ENCODE measurements at places on chromosomes 12 and 14. TPM values are rescaled to one million over a fixed set of nuclear protein-coding genes. Genes with fewer than 3 reads are reported as not detected.

GRCh38 chr12:6377667-6377994, 2.3 kb upstream of the SCNN1A start:
- H3K27me3 ChIP-seq, result peaks cover 40% of the 10 kb centered on the region
- H3K4me1 ChIP-seq, result peaks cover 45% of the 10 kb centered on the region
- H3K4me3 ChIP-seq, result no peak overlapping the region
- DNase-seq, result no peak
- no peaks in the 10 kb centered on the region for H3K36me3 ChIP-seq

DNA sequence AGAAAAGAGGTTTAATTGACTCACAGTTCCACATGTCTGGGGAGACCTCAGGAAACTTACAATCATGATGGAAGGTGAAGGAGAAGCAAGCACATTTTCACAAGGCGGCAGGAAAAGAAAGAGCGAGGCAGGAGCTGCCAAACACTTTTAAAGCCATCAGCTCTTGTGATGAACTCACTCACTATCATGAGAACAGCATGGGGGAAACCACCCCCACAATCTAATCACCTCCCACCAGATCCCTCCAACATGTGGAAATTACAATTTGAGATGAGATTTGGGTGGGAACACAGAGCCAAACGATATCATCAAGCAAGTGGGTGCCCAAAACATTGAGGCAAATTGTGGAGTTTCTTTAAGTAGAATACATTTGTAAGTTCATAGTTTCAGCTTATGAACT, 957.7 kb downstream of the DIO2 start:
- H3K4me1 ChIP-seq, result peaks cover 4% of the 10 kb centered on the region
- H3K27ac ChIP-seq, result no peak overlapping the region
- DNase-seq, result no peak
- H3K36me3 ChIP-seq, result no peaks in the 10 kb centered on the region
- H3K4me3 ChIP-seq, result no peak overlapping the region
- H3K27me3 ChIP-seq, result peaks cover 3% of the 10 kb centered on the region

GRCh38 chr14:33710273-33710672, 240.6 kb downstream of the EGLN3 start:
- H3K27me3 ChIP-seq, result peaks cover 23% of the 10 kb centered on the region
- H3K36me3 ChIP-seq, result no peaks in the 10 kb centered on the region
- no peak for DNase-seq
- H3K4me3 ChIP-seq, result no peak overlapping the region

DNA sequence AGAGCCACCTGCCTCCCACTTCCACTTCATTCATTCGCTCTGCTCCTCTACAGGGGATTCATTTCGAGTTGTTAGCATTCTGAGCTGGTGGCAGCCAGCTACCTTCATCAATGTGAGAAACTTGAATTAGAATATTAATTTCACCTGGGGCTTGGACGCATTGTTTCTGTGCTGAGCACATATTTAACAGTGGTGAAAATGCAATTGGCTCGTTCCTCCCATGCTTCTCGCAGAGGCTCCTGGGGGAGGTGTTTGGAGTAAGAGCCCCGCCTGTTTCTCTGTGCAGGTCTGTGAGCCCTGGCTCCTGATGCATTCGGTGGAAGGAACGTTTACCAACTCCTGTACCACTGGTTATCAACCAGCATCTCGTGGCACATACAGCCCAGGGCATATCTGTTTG, 141.5 kb downstream of the AACS start:
- peaks cover 51% of the 10 kb centered on the region for H3K27me3 ChIP-seq
- H3K4me1 ChIP-seq, result peaks cover 5% of the 10 kb centered on the region
- DNase-seq, result no peak
- no peak overlapping the region for H3K27ac ChIP-seq
- H3K4me3 ChIP-seq, result no peak overlapping the region

Gene ADGRD1
- 6.6 TPM for total RNA-seq

Gene RPL10L
- not detected for total RNA-seq

DNA sequence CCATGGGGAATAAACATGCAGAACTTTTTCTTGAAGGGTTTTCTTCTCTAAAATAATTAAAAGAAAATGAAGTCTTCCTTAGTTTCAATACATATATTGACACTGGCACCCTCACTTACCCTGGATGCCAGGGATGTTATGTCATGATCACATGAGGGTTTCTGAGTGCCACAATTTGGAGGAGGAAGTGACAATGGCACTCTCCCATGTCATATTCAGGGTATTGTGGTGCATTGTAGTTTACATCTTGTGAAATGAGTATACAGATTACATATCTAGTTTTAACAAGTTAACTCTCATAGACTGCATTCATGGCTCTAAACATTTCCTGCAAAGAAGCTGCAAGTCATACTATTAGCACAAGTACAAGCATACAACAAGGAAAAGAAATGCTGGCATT, 37.7 kb downstream of the CCDC177 start:
- no peak overlapping the region for H3K27ac ChIP-seq
- DNase-seq, result no peak
- no peaks in the 10 kb centered on the region for H3K27me3 ChIP-seq
- H3K4me1 ChIP-seq, result peaks cover 15% of the 10 kb centered on the region
- no peak overlapping the region for H3K4me3 ChIP-seq
- no peaks in the 10 kb centered on the region for H3K36me3 ChIP-seq

Gene SRGAP1
- 17.8 TPM for total RNA-seq

DNA sequence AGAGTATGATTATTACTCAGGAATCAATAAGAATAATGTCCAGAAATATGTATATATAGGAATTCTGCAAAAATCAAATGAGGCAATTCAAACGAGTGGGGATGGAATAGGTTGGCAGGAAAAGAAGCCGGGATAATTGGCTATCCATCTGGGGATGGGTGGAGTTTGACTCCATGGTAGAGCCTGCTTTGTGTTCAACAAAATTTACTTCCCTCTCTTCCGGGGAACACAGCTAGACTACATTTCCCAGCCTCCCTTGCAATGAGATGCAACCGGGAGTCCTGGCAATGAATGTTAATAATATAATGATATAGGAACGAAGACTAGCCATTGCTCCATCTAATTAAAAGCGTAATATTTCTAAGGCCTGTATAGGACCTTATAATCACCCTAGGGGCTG, 146.6 kb downstream of the EFCAB11 start:
- H3K27ac ChIP-seq, result no peak overlapping the region
- no peaks in the 10 kb centered on the region for H3K27me3 ChIP-seq
- no peak for DNase-seq
- no peaks in the 10 kb centered on the region for H3K4me1 ChIP-seq
- no peaks in the 10 kb centered on the region for H3K36me3 ChIP-seq
- H3K4me3 ChIP-seq, result no peak overlapping the region

Gene MUCL1
- total RNA-seq, result not detected

Gene HEBP1
- total RNA-seq, result 109 TPM

Gene TBC1D30
- total RNA-seq, result 3.0 TPM

DNA sequence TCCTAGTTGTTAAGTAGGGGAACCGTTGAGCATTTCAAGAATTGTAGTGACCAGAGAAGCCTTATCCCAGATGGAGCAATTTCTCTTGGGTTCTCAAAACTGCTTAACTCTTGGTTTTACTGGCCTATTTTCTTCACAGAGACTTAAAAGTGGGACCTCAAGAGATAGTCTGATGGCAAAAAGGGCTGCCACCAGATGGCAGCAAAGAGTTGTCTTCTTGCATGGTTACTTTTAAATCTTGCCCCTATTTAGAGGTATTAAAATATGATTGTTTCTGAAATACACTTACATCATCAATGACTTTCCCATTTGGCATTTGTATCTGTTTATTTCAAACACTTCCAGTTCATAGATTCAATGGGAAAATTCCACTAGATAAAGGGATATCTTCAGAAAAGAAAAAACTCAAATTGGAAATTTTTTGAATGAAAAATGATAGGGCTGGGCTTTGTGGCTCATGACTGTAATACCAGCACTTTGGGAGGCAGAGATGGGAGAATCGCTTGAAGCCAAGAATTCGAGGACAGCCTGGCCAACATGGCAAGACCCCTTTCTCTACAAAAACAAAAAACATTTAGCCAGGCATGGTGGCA, 69.9 kb upstream of the CNTN1 start:
- DNase-seq, result peak; percentile 25
- H3K4me1 ChIP-seq, result no peaks in the 10 kb centered on the region
- H3K4me3 ChIP-seq, result no peak overlapping the region
- H3K36me3 ChIP-seq, result no peaks in the 10 kb centered on the region
- no peaks in the 10 kb centered on the region for H3K27me3 ChIP-seq

- peaks cover 10% of the 10 kb centered on the region for H3K4me1 ChIP-seq
- no peaks in the 10 kb centered on the region for H3K36me3 ChIP-seq
- no peak overlapping the region for H3K27ac ChIP-seq
These were observed 1.4 kb downstream of the AQP5 start for GRCh38 chr12:49962861-49963765.

Gene BCL7A
- 43.7 TPM for total RNA-seq

DNA sequence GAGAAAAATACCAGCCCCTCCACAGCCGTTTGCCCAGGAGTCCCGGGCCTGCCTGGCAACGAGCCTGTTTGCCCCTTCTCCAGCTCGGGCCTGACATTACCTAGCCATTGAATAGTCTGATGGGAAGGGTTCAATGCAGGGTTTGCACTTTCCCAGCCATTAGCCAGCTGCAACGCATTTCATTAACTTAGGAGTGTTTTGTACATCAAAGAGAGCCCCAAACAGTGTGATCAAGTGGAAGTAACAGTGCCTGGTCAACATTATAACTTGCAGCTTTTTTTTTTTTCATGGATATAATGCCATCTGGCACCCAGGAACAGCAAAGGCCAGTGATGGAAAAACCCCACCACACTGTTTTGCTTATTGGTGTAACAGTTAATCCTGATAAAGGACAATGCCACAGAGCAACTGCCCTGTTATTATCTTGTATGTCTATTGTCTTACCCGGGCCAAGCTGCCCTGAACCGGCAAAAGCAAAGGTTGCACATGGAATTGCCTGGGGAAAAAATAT, 38.0 kb downstream of the BTG1 start:
- H3K36me3 ChIP-seq, result peaks cover 5% of the 10 kb centered on the region
- peaks cover 59% of the 10 kb centered on the region for H3K4me1 ChIP-seq
- H3K27ac ChIP-seq, result peak overlapping the region; percentile 84
- no peak for DNase-seq
- H3K4me3 ChIP-seq, result no peak overlapping the region

GRCh38 chr14:102917056-102917385, 5.4 kb upstream of the AMN start:
- H3K4me1 ChIP-seq, result no peaks in the 10 kb centered on the region
- no peaks in the 10 kb centered on the region for H3K27me3 ChIP-seq
- H3K36me3 ChIP-seq, result no peaks in the 10 kb centered on the region
- H3K4me3 ChIP-seq, result no peak overlapping the region
- H3K27ac ChIP-seq, result no peak overlapping the region
- no peak for DNase-seq

GRCh38 chr12:115273456-115273855, 589.5 kb upstream of the TBX3 start:
- H3K27me3 ChIP-seq, result peaks cover 20% of the 10 kb centered on the region
- H3K36me3 ChIP-seq, result no peaks in the 10 kb centered on the region
- H3K4me3 ChIP-seq, result no peak overlapping the region
- no peaks in the 10 kb centered on the region for H3K4me1 ChIP-seq
- no peak for DNase-seq
- H3K27ac ChIP-seq, result no peak overlapping the region

DNA sequence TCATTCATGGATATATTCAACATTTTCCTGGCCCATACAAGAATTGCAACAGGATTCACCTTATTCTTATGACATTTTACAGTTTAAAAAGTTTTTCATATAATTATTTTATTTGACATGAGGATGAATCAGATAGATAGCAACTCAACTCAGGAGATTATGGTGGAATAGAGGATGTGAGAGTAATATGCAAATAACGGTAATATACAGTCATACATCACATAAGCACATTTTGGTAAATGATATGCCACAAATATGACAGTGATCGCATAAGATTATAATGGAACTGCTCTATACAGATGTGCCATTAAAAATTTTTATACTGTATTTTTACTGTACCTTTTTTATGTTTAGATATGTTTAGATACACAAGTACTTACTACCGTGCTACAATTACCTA, 24.1 kb upstream of the CRADD start:
- no peaks in the 10 kb centered on the region for H3K36me3 ChIP-seq
- H3K4me1 ChIP-seq, result no peaks in the 10 kb centered on the region
- H3K27ac ChIP-seq, result no peak overlapping the region
- H3K27me3 ChIP-seq, result no peaks in the 10 kb centered on the region

DNA sequence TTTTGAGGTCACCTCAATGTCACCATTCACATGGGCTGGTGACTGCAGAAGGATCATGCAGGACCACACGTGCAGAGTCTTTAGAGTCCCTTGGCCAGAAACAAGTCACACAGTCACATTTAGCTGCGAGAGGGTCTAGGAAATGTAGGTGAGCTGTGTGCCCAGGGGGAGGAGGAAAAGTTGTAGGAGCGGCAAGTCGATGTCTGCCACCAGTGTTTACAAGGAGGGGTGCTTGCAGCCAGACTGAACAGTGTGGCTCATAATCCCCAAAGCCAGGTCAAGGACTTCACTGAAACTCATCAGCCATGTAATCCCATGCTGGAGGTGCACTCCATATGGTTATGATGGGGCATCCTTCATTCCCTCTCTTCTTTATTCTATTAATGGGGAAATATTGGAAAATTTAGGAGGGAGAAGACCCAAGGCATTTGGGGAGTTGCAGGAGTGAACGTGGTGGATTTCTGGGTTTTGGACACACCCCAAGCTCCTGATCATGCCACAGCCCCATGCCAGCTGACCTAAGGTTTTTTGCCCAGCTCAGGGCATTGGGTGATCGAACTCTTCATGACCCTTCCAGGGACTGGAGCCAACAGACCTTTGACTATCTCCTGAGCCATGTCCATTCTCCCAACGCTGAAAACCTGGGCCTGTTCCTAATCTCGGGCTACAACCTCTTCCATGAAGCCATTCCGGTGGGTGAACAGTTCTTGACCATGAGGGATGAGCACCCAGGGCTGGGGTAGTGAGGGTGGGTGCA, 7.2 kb downstream of the DAO start:
- no peak overlapping the region for H3K4me3 ChIP-seq
- no peaks in the 10 kb centered on the region for H3K36me3 ChIP-seq
- DNase-seq, result no peak
- no peak overlapping the region for H3K27ac ChIP-seq

DNA sequence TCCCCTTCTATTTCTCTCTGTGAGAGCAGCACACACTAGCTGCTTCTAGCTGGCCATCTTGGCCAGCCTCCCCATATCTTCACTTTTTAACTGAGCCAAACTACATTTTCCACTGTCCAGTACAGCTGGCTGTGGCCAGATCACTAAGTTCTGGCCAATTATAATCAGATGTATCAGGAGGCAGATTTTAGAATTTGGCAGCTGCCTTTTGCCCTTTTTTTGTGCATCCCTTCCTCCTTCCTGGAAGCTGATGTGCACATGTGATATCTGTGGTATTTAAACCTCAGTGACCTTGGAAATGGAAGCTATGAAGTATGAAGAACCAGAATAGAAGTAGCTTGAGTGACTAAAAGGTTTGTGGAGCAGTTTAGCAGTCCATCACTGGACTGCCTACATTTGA, 49.8 kb upstream of the ANO6 start:
- DNase-seq, result no peak
- no peak overlapping the region for H3K4me3 ChIP-seq
- H3K36me3 ChIP-seq, result peaks cover 3% of the 10 kb centered on the region
- no peak overlapping the region for H3K27ac ChIP-seq

Data from progenitor cell of endocrine pancreas (in vitro differentiated cells).